HAP-1 (cell line): ENCODE measurements at places on chromosomes 5 and 9.

DNA sequence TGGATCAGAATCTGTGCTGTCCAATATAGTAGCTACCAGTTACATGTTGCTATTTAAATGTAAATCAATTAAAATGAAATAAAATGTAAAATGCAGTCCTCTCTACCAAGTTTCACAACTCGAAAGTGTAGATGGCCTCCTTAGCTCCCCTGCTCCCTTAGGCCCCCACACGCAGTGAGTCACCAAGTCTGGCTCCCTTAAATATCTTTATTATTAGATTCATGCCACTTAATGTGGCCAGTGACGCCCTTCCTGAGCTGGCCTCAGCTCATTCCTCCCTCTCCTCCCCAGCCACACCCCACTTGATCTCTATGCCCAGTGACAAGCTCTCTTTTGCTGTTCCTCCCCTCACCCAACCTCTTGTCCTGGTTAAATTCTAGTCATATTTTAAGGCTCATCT lies 88.4 kb upstream of the DNAH5 start:
- no peak for DNase-seq

- no peak for DNase-seq
Measured at GRCh38 chr9:98635374-98635773, 73.4 kb downstream of the GABBR2 start.

GRCh38 chr5:180658774-180659564 lies 9.6 kb upstream of the FLT4 start:
- DNase-seq: no peak

- no peak for DNase-seq
Measured at GRCh38 chr5:150085191-150085912, 1.0 kb downstream of the CSF1R start.

DNA sequence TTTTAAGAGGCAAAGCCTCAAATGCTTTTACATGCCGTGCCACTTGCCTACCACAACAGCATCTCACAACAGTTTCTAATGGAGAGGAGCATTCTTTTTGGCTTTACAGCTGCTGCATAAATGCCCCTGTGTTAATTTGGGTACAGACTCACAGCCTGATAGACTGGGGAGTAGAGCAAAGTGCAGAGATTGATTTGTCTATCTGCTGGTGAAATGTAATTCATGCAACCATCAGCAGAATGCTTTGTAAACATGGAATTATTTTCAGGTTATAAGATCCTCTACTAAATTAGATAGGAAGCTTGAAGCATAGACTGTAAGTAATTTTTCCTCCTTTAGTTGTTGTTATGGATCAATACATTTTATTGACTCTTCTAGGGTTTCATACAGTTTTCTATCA lies 170.3 kb downstream of the CD180 start:
- no peak for DNase-seq

GRCh38 chr5:12488161-12488560 lies 583.9 kb upstream of the CTNND2 start:
- DNase-seq: no peak

DNA sequence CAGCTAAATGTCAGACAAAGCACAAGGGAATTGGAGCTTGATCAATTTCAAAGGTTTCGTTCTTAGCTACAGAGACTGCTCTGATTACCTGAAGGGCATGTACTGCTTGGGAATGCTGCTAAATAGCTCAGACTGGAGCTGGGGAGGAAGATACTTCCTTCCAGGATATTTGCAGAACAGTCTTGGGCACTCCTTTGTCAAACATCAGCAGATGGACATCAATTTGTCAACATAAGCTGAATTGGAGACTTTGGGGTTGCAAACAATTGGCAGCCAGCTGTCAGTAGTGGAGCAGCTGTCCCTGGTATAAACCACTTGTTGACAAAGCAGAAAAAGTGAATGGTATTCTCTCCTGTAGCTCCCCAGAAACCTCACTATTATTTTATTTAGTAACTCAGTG lies 182.0 kb downstream of the CCDC192 start:
- DNase-seq: no peak

- DNase-seq: no peak
Measured at GRCh38 chr5:3116366-3116765, 364.9 kb upstream of the IRX2 start.

DNA sequence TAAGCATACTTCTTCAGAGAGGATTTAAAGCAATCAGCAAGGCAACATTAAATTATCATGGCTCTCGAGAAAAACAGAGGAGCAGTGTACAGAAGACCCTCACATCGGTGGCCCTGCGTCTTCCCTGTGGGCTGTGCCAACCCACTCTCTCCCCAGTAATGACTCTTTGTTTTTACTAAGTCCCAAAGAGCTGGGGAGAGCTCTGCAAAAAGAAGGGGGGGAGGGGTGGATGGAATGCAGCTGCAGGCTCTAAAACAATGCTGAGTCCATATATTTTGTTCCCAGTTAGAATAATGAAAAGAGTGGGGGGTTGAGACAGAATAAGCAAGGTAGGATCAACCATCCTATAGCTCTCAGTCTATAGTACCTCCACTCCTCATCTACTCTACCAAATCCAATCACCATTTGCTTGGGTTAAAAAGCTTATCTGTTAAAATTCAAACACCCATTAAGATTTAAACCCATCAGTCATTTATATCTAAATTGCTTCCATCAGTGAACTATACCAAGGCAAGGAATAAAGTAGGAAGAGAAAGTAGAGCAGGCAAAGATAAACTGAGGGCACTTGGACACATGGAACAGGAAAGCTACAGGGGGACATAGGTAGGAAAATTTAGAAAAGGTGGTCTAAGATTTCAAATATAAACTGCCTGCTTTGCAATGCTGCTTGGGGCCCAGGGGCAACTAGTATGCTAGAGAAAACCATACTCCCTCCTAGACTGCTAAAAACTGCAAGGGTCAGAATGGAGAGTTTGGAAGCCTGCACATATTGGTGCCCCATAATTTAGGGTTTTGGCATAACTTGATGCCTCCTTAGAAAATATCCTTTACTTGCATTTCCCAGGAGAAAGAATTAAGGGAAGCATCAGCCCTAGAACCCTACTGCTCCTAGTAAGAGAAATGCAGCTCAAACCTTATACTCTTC lies 20.6 kb downstream of the ELL2 start:
- DNase-seq: peak; percentile 9

DNA sequence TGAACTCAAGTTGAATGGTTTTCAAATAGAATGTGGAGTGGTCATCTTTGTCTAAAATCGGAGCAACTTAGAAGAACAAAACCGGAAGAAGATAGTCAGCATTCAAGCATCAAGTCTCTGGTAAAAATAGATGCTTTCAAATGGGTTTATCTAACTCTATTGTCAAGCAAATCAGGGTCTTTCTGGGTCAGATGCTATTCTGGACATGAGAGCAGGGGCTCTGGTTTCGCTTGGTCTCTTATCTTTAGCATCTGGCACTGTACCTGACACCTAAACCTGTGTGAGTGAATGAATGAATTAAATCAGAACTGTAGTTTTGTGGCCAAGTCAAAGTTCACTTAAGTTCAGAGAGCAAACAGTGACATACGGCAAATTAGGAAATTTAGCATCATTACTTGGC lies 173.5 kb downstream of the SLIT3 start:
- no peak for DNase-seq

- DNase-seq: no peak
Measured at GRCh38 chr9:128102196-128102595, 25.3 kb downstream of the PTGES2 start.

GRCh38 chr5:58890701-58891085 lies 307.8 kb downstream of the RAB3C start:
- DNase-seq: no peak

GRCh38 chr5:26245321-26245720 lies 793.1 kb downstream of the CDH9 start:
- no peak for DNase-seq

GRCh38 chr9:16181539-16181938 lies 628.7 kb downstream of the CCDC171 start:
- DNase-seq: no peak

GRCh38 chr9:107749787-107750444 lies 260.3 kb upstream of the KLF4 start:
- DNase-seq: no peak

GRCh38 chr5:53151713-53152458 lies 42.3 kb upstream of the MOCS2 start:
- no peak for DNase-seq

GRCh38 chr5:123429221-123429954 lies 6.2 kb upstream of the CEP120 start:
- DNase-seq: no peak

DNA sequence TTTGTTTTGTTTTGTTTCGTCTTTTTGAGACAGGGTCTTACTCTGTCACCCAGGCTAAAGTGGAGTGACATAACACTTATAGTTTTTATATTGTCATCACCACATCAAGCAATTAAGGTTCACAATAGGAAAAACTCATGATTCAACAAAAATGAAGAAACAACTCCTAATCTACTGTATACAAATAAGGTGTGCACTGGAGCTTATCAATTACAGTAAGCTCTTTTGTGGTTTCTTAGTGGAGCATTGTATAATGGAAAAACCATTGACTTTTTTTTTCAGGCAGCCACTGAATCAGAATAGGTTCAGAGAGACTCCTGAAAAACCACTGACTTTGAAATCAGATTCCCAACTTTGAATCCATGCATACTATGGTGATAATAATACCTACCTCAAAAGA lies 10.8 kb upstream of the PLIN2 start:
- peak; percentile 64 for DNase-seq

GRCh38 chr9:122819326-122819725 lies 9.1 kb downstream of the PDCL start:
- DNase-seq: no peak

DNA sequence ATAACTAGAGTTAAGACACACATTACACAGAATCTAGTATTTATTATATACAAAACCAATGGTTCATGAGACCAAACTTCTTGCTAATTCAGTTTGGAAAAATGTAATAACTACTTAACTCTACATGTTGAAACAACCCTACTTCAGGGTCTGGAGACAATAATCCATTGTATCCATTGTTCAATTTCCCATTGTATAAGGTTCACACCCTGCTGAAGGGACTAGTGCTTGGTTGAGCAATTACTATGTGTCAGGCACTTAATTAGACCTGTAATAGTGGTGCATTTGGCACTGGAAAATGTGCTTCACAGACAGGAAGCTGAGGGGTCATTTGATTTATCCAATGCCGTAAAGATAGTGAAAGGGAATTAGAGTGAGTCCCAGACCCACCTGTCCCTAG lies 114.3 kb upstream of the PAPPA start:
- no peak for DNase-seq

DNA sequence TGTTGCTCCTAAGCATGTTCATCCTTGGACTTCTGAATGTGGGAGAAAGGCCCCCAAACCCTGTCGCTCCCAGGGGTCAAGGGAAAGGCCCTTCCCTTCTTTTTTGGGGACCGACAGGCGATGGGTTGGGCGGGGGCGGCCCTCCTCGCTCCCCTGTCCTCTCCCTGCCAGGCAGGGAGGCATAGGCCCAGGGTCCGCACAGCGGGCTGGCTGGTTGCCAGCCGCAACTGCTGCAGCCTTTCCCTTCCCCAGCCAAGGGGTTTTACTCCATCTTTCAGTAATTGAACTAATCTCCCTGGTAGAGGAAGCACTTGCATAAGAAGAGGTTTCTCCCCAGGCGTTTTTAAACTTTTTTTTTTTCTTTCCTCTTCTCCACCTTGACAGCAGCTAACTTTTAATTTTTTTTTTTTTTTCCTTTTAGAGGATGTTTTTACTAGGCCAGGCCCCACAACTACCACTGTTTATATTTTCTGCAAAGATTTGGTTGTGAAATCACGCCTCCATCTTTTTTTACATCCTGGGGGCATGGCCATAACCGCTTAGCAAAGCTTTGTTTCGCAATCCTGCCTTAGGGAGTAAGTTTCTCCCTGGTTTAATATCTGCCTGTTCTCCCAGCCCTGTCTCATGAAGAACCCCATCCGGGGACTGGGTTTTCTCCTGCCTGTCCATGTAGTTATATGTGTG lies 216.9 kb upstream of the ZNF608 start:
- DNase-seq: peak; percentile 59
